Smooth muscle cell of the pulmonary artery (primary cell): ENCODE measurements at places on chromosomes 7 and 10. TPM values are rescaled to one million over a fixed set of nuclear protein-coding genes. Genes with fewer than 3 reads are reported as not detected.

The AFAP1L2 gene
- 0.17 and 1.2 TPM in 2 replicates for total RNA-seq

The TMEM176B gene
- total RNA-seq = not detected in 2 replicates

The HELLS gene
- 12.2 and 14.0 TPM in 2 replicates for total RNA-seq

The FAM25C gene
- total RNA-seq = not detected in 2 replicates

The PHTF2 gene
- 38.9 and 41.4 TPM in 2 replicates for total RNA-seq

The C10orf67 gene
- 0.20 TPM in 1 of 2 replicates, not detected in the other for total RNA-seq

The ZCWPW1 gene
- 1.0 and 1.4 TPM in 2 replicates for total RNA-seq

The FOXI2 gene
- total RNA-seq = not detected in 2 replicates

The HMX3 gene
- not detected in 2 replicates for total RNA-seq

The OPN4 gene
- total RNA-seq = not detected in 2 replicates

The WAC gene
- total RNA-seq = 58.1 and 64.4 TPM in 2 replicates

The DNA2 gene
- 2.8 and 4.4 TPM in 2 replicates for total RNA-seq

The OR2AE1 gene
- total RNA-seq = 0.23 and 0.26 TPM in 2 replicates

The OR13A1 gene
- not detected in 2 replicates for total RNA-seq

The BICC1 gene
- 78.2 and 124 TPM in 2 replicates for total RNA-seq

The GALNT17 gene
- total RNA-seq = 0.13 TPM in 1 of 2 replicates, not detected in the other

The LRRC4 gene
- total RNA-seq = 0.03 TPM in 1 of 2 replicates, not detected in the other

The PRF1 gene
- not detected in 2 replicates for total RNA-seq

The NME8 gene
- not detected in 2 replicates for total RNA-seq

The NPY4R gene
- total RNA-seq = 0.07 and 0.10 TPM in 2 replicates

The PPP1R3C gene
- total RNA-seq = 195 and 201 TPM in 2 replicates

The METTL27 gene
- 1.9 and 2.9 TPM in 2 replicates for total RNA-seq

The PRKG1 gene
- total RNA-seq = 27.2 and 52.2 TPM in 2 replicates
